Uterus (tissue), 4 donors: ENCODE measurements at places on chromosomes 5 and 9.

- no peak for DNase-seq
Observed at GRCh38 chr9:13175732-13176131, 103.8 kb downstream of the MPDZ start.

DNA sequence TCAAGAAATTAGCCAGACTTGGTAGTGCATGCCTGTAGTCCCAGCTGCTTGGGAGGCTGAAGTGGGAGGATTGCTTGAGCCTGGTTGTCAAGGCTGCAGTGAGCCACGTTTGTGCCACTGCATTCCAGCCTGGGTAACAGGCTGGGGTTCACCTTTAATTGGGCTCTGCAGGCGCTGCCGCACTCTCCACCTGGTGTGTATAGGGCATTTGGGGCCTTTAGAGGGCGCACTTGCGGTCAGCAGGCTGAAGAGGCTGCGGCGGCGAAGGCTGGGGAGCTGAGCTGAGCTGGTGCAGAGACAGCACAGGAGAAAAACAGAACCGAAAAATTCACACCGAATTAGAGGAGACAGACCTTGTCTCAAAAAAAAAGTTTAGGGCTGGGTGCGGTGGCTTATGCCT lies 31.2 kb downstream of the CDK7 start:
- no peak for DNase-seq

DNA sequence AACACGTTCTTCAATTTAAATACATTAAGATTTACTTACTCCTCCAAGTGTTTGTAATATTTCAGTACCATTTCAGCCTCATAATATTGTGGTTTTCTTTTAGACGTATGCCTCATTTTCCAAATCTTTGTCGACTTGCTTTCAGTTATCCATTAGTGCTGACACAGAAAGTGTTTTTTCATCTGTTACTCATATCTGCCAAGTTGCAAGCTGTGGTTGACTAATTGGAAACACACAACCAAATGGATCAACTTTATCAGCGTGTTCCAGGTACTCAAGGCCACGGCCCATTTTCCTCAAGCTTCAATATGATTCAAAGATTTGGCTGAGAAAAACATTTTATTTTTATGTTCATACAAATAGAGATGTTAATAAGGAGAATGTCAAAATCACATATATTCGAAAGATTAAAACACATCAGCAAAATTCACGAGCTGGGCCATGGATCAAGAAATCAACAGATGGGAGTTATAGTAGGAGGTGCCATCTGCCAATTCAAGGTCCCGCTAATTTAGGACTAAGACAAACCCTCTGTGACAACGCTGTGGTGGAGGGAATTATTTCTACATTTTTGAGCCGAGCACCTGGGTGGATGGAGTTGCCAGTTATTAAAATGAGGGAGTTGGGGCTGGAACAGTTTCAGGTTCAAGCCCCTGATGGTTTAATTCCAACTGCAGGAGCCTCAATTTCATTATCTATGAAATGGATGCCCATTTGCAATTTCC lies 27.2 kb upstream of the CCNJL start:
- DNase-seq: no peak

GRCh38 chr9:105141146-105141975 lies 103.1 kb upstream of the SLC44A1 start:
- no peak for DNase-seq

- peak; percentile 50 for DNase-seq
Observed at GRCh38 chr5:80318212-80318611, 1.6 kb upstream of the SPZ1 start.

GRCh38 chr9:68793605-68794343 lies 88.7 kb downstream of the PIP5K1B start:
- no peak for DNase-seq

DNA sequence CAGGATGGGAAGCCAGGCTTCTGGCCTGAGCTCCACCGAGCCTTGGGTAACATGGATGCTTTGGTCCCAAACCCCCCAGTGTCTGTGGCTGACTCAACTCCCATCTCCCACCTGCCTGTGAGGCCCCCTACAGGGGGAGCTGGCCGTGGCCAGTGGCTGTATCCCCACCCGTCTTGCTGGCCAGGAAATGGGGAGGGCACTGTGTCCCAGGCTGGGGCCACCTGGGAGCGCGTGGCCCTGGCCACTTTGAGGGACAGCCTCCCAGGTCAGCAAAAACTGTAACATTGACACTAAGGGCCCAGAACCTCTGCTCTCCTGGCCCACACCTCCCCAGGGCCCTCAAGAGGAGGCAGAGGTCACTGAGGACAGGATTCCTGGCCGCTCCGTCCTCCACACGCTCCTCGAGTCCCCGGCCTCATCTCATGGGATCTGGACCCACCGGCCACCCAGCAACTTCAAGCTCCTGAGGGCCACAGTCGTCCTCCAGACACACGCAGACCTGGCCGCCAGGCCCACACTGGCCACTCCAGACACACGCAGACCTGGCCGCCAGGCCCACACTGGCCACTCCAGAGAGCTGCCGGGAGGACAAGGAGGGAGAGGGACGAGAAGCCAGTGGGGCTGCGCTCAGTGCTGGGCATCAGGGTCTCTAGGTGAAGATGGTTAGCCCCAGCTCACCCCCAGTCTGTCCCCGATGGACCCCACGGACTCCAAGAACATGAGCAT lies 44.2 kb downstream of the DBH start:
- no peak for DNase-seq

- DNase-seq: no peak
Observed at GRCh38 chr5:167355346-167355745, 936.1 kb upstream of the WWC1 start.

DNA sequence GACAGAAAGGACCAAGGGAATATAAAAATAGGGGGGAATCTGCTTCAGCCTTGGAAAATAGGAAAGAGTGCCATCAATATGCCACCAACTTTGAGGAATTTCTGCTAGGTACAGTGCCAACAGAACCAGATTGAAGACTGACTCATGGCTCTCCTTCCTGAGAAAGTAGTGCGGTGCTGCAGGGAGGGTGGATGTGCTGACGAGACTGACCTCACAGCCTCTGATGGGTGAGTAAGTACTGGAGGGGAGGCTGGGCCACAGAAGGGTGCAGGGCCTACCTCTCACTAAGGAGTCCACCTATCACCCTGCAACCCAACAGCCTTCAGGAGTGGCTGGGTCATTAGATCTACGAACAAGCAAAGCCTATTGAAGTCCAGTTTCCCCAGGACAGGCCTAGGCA lies 187.6 kb downstream of the GABBR2 start:
- no peak for DNase-seq

GRCh38 chr5:147822686-147823491 lies 8.6 kb downstream of the SPINK1 start:
- no peak for DNase-seq

DNA sequence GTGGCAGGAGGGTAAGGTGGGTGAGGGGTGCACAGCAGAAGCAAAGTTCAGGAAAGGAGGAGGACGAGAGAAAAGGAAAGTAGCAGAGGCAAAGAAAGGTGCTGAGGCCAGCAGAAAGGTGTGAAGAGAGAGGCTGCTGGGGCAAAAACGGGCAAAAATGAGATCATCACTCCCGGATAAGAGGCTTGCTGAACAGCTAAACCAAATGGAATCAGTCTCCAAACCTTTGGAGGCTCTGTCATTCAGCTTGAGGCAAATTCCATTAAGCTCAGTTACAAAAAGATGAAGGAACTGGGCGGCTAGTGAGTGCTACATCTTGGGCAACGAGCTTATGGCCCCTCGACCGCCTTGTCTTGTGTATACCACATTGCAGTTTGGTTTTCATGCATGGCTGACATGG lies 136.4 kb downstream of the FSTL4 start:
- no peak for DNase-seq

DNA sequence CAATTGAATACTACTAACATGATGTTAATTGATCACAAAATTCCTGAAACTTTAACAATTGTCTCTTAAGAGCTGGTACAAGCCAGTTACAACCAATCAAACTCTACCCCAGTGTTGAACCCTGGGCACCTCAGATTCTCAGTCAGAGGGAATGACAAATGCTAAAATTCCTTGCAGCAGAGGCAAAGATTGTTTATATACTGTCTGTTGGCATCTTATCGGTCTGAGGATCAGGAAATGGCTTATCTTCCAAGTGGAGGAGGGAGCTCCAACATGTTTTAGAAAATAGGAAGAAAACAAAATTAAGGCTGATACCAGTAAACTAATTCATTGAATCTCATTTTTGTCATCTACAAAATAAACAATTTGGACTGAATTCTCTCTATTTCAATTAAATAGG lies 527.8 kb upstream of the ZNF608 start:
- DNase-seq: no peak

- DNase-seq: no peak
Observed at GRCh38 chr5:15821506-15821905, 321.5 kb downstream of the FBXL7 start.

DNA sequence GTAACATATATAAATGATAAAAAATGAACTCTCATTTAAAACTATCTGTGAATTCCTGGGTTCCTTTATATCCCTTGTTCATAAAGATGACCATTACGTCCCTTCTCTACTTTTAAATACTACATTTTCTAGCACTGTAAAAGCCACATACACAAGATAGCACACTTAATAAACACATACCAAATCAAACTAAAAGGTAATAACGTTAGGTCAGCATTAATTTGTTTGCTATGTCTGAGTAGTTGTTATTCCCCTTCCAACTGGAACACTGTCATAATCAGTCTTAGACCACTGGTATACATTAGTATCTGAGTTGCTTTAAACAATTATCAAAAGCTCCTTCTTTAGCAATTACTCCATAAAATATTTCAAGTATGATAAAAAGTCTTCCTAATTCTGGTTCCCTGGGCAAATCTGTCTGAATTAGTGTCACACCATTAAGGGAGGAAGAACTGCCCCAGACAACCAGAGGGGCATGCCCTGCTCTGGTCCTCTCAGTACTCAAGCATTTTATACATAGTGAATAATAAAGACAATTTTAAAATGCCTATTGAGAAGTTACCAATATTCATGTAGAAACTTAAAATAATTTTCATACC lies 98.1 kb downstream of the RAPGEF6 start:
- no peak for DNase-seq

DNA sequence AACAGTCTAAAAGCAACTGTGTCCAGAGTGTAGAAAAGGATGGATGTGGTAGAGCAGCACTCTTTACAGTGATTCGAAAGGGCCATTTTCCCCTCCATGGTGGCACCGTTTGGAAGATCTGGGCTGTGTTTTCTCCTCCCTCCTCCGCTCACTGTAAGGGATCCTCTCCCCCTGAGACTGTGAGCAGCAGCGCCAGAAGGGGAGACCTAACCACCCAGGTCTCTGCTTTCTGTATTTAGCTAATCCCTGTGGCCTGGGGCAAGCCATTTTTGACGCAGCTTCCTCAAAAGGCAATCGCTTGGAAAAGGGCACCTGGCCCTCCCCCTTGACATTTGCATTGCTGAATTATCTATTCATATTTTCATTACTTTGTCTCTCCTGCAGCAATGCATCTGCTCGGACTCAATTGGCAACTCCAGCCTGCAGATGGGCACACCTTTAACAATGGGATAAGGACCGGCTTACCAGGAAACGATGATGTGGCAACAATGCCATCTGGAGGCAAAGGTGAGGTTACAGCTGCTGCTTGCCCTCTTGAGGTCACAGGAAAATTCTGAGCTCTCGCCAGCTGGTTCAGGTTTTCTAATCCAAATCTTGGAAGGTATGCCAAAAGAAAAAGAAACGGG lies 244.3 kb upstream of the WWC1 start:
- no peak for DNase-seq

DNA sequence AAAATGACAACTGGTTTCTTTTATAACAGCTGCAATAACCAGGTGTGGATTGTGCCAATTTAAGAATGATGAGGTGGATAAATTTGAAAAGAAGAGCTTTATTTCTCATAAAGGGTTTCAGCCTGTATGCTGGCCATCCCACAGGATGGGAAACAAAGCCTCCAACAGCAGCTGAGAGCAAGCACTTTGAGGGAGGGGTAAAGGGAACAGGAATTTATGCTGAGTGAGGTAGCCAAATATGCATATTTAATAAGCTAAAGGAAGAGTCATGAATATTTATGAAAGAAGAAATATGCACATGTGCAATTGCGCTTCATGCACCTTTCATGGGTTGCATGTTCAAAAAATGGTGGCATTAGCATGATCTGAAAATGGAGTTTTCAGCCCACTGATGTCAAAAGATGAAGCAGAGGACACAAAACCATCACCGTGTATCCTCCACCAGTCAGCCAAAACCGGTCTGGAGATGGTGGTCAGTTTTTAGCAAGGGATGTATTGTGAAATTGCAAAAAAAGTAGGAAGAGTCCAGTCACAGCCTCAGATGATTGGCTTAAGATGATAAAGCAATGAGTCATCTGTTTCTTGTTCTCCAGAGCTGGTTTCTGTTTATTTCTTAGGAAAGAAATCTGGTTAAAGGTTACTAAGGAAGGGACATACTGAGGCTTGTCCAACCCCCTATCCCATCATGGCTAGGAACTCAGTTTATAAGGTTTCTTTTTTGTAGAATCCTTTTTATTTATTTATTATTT lies 47.9 kb downstream of the DEPDC1B start:
- no peak for DNase-seq

DNA sequence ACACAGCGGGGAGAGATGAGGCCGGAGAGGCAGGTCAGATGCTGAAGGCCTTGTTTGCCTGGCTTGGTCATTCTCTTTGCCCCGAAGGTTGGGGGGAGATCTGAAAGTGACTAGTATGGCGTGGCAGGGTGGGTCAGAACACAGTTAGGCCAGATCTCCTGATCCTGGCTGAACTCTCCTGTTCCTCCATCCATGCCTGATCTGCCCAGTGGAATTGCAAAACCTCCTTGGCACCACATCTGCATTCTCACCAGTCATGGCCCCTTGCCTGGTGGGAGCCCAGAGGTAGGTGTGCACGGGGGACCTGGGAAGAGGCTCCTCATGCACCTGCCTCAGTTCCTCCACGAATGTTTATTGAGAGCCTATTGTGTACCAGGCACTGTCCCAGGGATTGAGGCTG lies 23.2 kb downstream of the TEX53 start:
- DNase-seq: no peak

- no peak for DNase-seq
Observed at GRCh38 chr9:9674461-9674860, 938.3 kb downstream of the PTPRD start.

DNA sequence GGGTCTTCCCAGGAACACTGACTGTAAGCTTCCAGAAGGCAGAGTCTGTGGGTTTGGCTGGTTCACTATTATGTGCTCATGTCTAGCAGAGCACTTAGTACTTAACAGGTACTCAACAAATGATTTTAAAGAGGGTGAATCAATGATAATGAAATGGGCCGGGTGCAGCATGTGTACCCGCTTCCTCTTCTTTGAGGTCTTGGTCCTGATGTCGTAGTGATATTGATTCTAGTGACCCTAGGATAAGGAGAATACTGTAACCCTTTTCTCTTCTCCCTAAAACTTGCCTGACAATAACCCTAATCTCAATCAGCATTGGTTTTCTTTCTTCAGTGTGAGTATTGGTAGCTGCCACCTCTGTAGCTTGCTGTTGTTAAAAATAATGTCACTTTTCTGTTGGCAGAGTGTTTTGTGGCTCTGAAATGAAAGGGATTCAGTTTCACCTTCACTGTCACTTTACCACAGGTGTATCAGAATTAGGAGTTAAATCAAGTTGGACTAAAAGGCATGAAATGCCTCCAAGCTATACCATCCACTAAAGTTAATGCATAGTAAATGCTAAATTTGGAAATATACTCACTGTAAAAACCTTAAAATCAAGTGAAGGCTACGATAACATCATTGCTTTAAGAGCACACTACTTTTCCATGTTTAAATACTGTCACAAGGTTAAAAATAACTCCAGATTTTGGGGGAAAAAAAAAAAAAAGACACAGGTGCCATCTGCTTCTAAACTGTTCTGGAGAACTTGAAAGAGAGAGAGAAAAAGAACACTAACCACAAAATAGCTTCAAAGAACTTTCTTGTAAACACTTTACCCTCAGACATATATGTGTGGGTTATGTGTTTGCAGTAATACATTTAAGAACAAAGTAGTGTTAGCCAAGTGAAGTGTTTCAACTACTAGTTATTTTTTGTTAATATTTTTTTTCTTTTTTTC lies 6.0 kb downstream of the CAMK4 start:
- DNase-seq: no peak
